ENCODE measurements at places on chromosomes 2 and 18.

GRCh38 chr2:70095720-70096670 is 8.7 kb downstream of the PCBP1 start:
- DNase-seq, result no peak

DNA sequence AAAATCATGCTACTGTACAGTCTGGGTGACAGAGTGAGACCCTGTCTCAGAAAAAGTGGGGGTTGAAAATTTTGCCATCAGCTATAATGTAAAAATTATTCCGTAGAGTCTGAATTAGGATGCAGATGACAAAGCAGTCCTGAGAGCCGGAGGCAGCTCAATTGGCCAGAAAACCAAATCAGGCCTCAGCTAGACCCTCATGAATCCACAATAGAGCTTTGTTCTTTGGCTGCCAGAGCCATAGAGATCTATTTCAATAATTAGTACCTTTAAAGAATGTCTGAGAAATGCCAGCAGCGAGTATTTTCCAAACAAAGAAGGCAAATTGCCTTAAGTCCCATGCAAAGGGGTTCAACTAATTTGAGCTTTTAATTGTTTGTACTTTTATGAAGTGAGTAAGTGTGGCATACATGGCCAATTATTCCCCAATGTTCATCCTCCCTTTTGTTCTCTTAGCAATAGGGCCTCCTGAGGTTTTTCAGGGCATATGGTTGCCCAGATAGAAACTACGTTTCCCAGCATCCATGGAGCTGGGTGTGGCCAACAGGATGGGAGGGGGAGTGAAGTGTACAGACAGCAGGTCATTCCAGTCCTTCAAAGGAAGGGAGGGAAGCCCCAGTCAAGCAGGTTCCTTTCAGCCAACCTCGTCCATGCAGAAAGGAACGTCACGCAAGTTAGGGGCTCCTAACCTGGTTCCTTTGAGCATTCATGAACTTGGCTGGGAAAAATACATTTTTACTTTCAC is 211.3 kb upstream of the APCDD1 start:
- peak; percentile 10 for DNase-seq

DNA sequence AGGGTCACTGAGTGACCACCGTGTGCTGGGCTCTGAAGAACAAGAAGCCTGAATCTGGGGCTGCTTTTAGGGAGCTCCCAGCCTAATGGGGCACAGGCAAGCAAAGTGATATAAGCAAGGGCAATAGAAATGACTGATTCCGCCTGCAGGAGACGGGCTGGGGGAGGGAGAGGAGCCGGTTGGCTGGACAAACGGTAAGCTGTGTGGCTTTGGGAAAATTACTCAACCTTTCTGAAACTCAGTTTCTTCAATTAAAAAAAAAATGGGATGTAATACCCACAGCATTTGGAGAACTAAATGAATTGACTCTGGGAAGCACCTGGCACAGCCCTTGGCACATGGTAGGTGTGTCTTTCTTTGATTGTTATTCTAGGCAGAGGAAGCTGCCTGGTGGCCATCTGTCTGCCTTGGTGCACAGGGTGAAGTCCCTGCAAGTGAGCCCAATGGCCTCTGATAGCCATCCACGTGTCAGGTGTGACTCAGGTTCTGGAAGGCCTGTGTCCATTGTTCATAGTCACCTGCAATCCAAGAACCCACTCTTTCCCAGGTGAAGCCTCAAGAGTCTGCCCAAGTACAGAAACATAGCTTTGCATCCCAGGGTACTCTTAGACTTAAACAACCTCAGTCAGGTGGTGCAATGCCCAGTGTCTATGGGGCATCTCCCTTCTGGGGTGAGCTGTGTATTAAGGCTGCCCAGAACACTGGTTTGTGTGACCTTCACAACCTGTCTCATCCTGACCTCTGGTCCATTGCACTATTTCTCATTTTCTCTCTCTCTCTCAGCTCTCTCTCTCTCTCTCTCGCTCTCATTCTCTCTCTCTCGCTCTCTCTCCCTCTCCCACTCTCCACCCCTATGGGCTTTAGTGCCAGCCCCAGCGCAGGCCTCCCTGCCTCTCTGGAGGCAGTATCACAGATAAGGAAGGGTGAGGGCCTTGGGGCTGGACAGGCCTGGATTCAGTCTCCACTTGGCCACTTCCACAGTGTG is 30.0 kb upstream of the NTSR2 start:
- no peak for DNase-seq

DNA sequence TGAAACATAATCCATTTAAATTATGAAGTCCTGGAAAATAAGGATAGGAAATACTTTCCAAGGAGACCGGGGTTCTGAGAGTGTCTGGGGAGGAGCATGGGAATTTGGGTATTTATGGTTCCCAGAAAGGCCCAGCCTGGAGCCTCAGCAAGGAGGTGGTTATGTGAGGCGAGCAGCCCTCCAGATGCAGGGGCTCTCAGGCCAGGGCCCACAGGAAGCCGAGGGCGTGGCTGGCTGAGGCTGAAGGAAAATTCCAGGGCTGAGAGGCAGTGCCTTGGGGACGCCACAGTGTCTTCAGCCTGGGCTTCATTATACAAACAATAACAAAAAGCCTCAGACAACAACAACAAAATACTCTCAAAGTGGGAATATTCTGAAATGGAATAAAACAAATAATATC is 86.9 kb upstream of the SERPINE2 start:
- DNase-seq, result no peak

DNA sequence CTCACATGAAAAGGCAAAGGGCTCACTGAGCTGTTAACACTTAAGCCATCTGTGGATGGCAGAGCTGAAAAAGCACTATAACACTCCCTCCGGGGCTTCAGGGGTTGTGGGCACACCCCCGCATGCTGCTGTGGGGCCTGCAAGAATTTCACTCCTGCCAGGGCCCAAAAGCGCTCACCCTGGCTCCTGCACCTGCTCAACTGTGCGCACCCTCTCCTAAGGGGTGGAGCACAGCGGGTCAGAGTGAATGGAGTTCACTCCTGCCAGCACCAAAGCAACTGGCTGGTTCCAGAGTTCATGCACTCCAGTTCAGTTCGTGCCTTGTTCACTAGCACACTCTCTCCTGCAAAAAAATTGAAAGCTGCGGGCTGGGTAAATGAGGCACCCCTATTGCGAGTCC is 814.2 kb upstream of the SLC39A10 start:
- peak; percentile 26 for DNase-seq

GRCh38 chr2:185952100-185952499 is 213.5 kb downstream of the FSIP2 start:
- DNase-seq, result no peak

GRCh38 chr2:1841903-1842791 is 97.8 kb upstream of the PXDN start:
- DNase-seq, result no peak

DNA sequence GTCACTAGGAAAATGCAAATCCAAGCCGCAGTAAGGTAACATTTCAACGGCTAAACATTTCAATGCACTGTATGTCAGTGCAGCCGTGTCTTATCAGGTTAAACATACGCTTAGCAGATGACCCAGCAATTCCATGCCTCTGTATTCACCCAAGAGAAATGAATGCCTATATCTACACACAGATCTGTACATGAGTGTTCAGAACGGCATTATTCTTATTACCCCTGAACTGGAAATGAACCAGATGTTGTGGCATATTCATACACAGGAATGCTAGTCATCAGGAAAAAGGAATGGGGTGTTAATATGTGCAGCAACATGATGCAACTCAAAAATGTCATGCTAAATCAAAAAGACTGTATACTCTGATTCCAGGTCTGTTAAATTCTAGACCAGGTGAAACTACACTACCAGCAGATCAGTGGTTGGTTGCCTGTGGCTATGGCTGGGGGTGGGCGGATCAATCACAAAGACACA is 80.4 kb upstream of the RPL31 start:
- DNase-seq, result no peak

GRCh38 chr2:63034526-63034925 is 16.1 kb upstream of the OTX1 start:
- DNase-seq, result no peak

DNA sequence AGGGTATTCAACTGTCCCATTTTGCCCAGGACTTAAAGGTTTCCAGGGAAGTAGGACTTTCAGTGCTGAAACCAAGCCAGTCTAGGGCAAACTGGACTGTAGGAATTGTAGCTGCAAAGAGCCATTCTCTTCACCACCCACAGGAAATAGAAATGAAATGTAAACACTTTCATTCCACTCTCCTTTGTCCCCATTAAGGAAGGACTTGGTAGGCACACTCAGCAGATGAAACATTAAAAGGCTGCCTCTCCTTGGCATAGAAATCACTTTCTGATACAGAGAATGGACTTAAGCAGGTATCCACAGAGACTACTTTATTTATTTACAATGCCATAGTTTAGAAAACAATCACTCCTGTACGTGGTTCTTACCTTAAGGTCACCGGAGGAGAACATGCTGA is 102.9 kb upstream of the CCDC195 start:
- no peak for DNase-seq

DNA sequence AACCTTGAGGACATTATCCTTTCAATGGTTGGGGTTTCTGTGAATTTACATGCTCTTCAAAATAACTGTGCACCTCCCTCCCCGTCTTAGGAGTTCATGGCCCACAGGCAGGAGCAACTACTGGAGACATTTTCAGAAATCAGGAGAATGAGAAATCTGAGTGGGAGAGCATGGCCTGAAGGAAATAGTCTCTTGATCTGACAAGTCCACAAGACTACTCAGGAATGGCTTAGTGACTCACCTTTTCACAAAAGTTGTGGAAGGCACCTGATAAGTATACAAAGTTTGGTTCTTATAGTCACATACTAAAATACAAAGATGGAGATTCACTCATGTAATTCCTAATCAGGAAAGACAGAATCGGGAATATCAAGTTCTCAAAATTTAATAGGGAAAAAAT is 83.6 kb upstream of the NCKAP5 start:
- no peak for DNase-seq

DNA sequence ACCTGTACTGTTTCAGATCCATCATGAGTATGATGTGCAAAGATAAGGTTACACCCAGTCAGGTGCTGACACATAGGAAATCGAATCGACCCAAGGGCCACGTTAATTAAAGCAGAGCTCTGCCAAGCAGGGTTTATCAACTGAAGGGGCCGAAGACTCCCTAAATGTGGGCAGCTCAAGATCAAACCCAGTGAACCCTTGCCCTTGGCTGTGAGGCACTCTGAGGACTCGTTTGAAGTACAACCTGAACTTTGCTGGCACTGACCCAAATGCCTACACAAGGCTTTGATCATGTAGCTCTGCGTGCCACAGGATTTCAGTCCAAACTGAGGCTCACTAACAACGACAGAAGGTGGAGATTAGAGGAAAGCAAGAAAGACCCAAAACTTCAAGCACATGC is 352.1 kb downstream of the MTX2 start:
- DNase-seq, result no peak

- DNase-seq, result no peak
Observed at GRCh38 chr2:106977717-106978116, 91.8 kb upstream of the ST6GAL2 start.

DNA sequence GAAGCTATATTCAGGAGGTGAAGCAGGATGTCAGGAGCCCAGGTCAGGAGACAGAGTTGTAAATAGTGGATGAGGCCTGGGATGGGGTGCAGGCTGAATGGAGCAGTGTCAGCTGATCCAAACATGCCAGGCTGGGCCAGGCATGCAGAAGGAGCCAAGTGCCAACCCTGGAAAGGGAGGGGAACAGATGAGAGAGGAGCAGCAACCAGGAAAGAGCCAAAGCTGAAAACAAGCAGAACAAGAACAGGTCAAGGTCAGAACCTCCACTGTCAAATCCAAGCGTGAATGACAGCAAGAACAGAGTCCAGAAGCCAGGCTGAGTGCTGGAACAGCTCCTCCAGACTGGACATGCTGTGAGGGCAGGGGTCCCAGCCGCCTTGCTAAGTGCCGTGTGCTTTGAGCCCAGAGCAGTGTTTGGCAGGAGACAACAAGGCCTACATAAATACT is 49.2 kb upstream of the PPP1CB start:
- DNase-seq, result no peak

- DNase-seq, result no peak
Observed at GRCh38 chr2:239729151-239729550, 296.0 kb downstream of the NDUFA10 start.

- no peak for DNase-seq
Observed at GRCh38 chr2:203691149-203691548, 15.3 kb upstream of the CD28 start.

DNA sequence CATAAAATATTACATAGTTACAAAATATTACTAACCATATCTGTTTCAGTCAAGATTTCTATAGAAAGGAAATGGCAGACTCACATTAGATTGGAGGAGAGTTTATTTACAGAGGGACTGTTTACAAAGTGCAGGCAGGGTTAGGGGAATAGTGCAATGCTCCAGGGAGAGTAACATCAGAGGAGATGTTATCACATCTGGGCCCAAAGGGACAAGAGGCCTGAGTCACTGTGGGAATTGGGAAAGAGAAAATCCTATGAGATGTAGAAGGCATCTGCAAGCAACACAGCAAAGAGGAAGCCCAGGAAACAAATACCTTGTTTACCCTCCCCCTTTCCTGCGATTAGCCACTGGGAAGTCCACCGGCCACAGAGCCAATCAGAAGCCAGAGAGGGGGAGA is 227.3 kb upstream of the TANK start:
- DNase-seq, result no peak

DNA sequence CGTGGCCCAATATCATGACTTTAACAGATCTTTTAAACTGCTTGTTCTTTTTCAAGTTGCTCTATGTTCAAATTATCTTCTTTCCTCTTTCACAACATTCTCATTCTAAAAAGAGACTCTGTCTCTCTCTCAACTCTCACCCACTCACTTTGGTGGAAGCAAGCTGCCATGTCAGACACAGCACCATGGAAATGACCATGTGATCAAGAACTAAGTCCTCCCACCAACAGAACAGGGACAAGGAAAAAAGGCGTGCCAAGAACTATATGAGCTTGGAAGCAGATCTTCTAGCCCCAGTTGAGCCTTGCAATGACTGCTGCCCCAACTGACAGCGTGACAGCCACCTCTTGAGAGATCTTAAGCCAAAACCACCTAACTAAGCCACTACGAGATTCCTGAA is 23.9 kb downstream of the BAZ2B start:
- no peak for DNase-seq

- no peak for DNase-seq
Observed at GRCh38 chr2:88176352-88176984, 6.3 kb downstream of the THNSL2 start.

All from NCI-H2171 treated with DMSO at 0.1 percent for 48 hours (cell line).